ENCODE measurements at places on chromosomes 6 and 20.

DNA sequence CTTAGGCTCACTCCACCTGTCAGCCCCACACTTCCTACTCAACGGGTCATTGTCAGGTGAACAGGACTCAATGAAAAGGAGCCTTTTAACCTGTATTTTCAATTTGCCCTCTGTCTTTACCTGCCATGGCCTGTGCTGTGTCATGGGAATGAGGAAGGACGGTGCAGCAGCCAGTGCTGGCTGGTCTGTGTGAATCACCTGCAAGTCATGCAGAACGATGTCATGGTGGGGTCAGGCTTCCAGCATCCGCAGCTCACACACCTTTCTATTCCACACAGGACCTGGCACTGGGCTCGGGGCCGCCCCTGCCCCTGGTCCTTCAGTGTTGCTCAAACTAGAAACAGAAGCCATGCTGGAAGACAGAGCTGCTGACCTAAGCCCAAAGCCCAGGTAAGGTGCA lies 188.7 kb upstream of the GMDS start:
- DNase-seq = no peak

DNA sequence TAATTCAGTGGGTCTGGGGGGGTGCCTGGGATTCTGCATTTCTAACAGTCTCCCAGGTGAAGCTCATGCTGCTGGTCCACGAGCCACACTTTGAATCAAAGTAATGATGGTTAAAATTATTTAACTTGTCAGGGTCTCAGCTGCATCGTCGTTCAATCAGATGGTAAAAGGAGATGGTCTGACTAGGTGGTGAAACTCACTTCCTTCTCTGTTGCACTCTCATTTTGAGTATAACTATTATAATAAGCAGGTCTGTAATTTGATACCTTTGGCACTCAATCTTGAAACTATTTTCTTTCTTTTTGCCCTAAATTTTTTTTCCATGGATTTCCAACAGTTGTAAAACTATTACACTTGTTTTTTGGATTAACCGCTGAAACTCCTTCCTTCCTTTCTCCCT lies 292.5 kb downstream of the FARS2 start:
- no peak for DNase-seq

DNA sequence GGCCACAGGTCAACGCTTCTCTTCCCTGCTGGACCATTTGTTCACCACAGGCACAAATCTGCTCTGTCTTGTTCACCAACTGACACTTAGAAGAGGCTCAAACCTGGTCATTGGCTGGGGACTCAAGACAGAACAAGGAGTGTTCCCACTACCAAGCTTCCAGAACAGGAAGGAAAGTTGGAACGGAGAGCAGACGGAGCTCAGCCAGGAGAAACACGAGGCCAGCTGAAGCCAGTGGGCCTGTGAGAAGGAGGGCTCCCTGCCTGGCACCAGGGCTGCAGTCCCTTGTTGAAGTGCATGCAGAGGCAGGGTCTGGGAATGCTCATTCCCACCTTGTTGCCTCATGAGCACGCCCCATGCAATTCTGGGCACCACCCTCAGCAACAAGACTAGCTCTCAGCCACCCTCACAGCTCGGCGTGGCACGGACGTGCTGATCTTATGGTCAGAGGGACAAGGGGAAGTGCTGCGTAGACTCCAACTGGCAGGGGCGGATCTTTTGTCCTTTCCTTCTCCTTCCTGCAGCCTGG lies 236.6 kb upstream of the QKI start:
- DNase-seq = no peak

GRCh38 chr6:11778648-11779328 lies at the start of gene ADTRP:
Gene ADTRP, minus strand, starts transcription at chr6:11778803. Its CDS starts 44 bp downstream, at chr6:11778759.
- no peak for DNase-seq

DNA sequence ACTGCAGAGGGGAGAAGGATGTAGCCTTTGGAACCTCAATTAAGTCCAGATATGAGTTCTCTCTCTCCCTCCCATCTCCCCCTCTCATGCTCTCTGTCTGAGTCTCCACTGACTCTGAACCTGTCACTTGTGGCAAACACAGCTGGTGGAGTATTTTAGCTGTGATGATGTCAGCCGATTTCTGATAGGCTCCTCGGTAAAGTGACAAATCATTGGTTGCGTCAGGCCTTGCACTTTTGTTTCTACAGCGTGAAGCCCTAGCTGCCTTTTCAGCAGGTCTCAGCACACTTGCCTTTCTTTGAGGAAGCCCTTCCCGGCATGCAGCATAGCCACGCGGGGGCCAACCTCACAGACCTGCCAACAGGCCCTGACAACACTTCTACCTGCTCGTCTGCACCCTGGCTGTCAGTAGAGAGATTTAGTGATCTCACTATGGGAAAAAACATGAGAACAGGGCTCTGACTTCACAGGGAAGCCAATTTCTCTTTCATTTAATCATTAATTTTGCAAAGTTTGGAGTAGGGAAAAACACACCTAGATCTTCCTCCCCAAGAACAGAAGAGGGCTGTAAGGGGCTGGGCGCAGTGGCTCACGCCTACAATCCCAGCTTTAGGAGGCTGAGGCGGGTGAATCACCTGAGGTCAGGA lies 84.4 kb downstream of the GMPR start:
- peak; percentile 48 for DNase-seq

GRCh38 chr6:127198549-127198948 lies 68.1 kb upstream of the RNF146 start:
- DNase-seq = no peak

GRCh38 chr6:11738661-11739375 lies 39.8 kb downstream of the ADTRP start:
- no peak for DNase-seq

DNA sequence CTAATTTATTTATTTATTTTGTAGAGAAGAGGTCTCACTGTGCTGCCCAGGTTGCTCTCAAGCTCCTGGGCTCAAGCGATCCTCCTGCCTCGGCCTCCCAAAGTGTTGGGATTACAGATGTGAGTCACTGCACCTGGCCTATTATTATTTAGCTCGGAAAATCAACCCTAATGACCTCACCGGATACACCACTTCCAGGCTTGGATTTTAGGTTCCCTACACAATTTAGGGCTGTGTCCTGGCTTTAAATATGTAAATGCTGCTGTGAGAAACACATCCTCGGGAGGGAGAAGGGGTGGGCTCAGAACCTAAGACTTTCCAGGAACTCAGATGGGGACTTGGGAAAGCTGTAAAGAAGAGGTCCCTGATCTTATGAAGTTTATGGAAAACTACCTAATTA lies 51.0 kb upstream of the SLC32A1 start:
- DNase-seq = no peak

GRCh38 chr6:52388790-52389189 lies 26.8 kb downstream of the PAQR8 start:
- DNase-seq = no peak

- DNase-seq = no peak
Observed at GRCh38 chr20:59680148-59680650, 75.9 kb downstream of the PHACTR3 start.

DNA sequence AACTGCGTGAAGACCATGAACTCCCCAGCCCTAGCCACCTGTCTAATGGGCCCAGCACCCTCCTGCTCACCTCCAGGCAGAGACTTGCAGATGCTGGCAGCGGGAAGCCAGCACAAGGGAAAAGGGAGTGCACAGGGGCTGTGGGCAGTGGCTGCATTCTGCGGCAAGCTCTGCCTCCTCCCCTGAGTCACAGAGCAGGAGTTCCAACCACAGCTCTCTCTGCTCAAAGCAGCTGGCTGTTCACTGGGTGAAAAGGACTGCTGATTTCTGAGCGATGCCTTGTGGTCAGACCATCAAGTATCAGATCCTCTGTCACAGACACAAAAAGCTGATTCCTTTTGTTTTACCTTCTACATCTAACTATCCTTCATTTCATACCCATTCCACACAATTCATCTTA lies 10.5 kb downstream of the NKX2-2 start:
- no peak for DNase-seq

- DNase-seq = no peak
Observed at GRCh38 chr20:54100563-54100962, 30.2 kb upstream of the BCAS1 start.

DNA sequence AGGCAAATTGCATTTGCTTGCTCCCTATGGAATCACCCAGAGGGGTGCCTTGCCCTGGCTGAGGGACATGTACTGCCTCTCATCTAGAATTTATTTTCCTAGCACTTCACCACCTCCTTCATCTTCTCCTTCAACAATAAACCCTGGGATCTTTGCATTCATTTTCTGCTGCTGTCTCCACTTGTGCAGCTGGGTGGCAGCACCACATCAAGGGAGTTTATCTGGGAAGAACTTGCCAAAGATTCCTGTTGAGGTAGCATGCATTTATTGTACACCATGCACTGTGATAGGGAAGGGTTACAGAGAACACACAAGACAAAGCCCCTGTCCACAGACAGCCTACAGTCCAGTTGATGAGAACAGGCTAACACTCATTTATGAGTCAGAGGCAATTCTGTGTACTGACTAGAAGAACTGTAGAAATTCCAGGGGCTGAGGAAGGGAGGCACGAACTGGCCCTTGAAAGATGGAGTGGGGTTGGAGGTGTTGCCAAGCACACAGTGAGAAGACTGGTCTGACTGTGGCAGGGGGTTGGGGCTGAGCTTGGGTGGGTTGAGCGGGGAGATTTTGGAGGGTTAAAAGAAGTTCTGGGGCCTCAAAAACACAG lies 17.5 kb downstream of the C20orf173 start:
- DNase-seq = no peak

- no peak for DNase-seq
Observed at GRCh38 chr20:53079828-53080686, 107.9 kb downstream of the TSHZ2 start.

- no peak for DNase-seq
Observed at GRCh38 chr20:23613676-23614075, 8.0 kb upstream of the CST9 start.

GRCh38 chr6:54719633-54720032 lies 126.9 kb upstream of the FAM83B start:
- no peak for DNase-seq

GRCh38 chr20:10271494-10272219 lies 53.0 kb downstream of the SNAP25 start:
- DNase-seq = no peak

DNA sequence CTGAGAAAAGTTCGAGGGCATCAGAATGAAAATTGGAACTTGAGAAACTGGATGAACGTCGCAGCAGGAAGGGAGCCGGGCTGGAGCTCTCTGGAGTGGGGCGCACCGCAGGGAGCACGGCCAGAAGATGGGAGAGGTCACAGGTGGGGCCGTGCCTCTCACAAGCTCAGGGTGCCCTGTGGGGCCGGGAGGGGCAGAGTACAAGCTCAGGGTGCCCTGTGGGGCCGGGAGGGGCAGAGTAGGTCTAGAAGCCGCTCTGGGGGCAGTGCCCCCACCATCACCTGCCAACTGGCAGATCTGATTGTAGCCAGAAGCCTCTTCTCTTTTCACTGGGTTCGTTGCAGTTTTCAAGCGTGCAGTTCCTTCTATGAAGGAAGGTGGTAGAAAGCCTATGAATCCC lies 61.1 kb upstream of the SNX9 start:
- DNase-seq = no peak

GRCh38 chr20:51172558-51173428 lies 149.9 kb upstream of the KCNG1 start:
- DNase-seq = no peak

DNA sequence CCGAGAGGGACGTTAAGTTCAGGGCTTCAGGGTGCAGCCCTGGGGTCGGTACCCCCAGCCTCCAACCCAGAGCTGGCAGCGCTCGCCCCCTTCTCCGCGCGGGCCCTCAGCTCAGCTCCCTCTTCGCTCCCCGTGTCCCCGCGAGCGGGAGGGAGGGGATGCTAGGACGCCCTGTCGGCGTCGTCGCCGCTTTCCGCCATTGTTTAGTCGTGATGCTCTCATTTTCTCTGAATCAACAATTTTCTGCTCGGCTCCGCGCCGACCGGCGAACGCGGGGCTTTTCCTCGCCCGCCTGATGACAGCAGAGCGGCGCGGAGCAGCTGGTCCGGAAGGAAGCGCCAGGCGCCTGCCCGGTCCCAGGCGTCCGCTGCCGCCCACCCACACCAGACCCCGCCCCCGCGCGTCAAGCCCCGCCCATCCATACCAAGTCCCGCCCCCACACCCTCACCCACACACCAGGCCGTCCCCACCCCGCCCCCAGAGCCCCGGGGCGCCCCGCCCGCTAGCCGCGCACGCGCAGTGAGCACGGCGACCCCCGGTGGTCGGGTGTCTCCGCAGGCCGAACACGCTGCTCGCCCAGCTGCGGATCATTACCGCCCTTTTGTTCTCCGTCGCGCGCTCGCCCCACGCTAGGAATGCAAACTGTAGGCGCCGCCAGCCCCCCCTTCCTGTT lies 50.1 kb upstream of the SLC32A1 start:
- DNase-seq = peak; percentile 22

GRCh38 chr6:99613409-99613704 lies 6.7 kb downstream of the PRDM13 start:
- no peak for DNase-seq

- DNase-seq = no peak
Observed at GRCh38 chr20:60113024-60113724, 155.0 kb downstream of the CDH26 start.

DNA sequence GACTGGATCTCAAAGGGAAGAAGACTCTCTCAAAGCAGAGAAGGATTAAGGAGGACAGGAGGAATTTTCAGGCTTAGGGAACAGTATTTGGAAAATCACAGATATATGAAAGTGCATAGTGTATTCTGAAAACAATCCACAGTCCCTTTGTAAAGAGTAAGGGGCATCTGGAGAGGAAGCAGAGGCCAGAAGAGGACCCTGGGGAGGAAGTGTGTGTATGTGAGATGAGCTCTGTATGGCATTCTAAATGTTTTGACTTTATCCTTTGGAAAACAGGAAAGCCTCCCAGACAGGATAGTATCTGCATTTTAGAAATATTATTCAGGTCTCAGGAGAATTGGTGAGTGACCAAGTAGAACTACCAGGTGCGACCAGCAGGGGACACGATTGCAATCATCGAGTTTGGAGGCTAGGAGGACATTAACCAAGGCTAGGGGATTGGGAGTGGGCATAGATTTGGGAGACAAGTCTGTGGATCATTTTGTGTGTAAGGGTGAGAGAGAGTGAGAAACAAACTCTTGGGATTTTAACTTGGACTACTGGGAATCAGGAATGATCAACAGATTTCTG lies 38.3 kb upstream of the FAM184A start:
- DNase-seq = no peak

- no peak for DNase-seq
Observed at GRCh38 chr6:149905371-149905910, 7.5 kb upstream of the RAET1E start.

All from stimulated activated CD8-positive, alpha-beta memory T cell treated with anti-CD3 and anti-CD28 coated beads, Interleukin-2, amount 100 ng/mL, for 1 hour (primary cell).